Naive thymus-derived CD8-positive, alpha-beta T cell (primary cell): ENCODE measurements at places on chromosomes 2 and 18.

DNA sequence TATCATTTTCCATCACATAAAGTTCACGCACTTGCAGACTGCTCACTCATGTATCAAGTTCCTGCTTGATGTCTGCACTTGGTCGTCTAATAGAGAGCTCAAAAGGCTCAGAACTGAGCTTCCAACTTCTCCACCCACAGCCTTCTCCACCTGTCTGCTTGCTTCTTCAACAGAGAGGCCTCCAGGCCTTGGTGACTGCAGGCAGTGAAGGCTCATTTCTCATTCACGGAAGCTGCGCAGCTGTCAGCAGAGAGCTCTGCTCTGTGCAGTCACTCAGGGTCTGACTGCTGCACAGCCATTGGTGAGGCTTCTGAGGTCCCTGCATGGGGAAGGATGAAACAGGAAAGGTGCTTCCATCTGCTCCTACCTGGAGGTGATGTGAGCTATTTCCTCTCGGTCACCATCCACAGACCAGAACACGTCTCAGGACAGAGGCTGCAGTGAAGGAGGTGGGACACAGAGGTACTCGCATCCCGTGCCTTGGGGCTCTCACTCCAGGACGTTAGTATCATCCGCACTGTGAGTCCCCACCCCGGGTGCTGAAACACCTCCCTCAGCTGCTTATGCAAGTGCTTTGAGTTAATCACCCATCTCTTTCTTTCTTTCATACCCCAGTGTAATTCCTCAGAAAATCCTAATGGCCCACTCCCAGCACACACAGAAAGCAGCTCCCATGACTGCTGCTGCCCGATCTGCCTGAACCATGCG lies 126.2 kb downstream of the TMEM18 start:
- DNase-seq, result no peak

- DNase-seq, result no peak
Measured at GRCh38 chr18:75264926-75265597, 54.5 kb downstream of the TSHZ1 start.

GRCh38 chr2:16890081-16890480 lies 224.4 kb upstream of the CYRIA start:
- DNase-seq, result no peak

- no peak for DNase-seq
Measured at GRCh38 chr2:36554531-36554930, 43.4 kb downstream of the FEZ2 start.

- DNase-seq, result no peak
Measured at GRCh38 chr18:77111951-77112746, 20.4 kb downstream of the MBP start.

DNA sequence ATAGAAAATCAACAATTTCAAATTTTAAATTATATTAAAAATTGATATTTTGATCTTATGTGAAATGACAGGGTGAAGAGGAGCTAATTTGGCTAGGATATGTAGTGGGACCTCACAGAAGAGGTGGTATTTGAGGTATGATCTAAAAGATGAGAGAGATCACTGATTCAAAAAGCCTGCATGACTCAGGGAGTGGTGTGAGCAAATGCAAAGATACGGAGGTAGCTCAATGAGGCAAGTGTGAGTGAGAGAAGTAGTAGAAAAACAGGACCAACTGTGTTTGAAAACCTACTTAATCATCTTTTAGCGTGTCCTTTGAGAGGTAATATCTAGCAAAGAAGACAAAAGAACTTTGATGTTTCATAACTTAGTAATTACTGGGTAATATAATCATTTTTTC lies 557.5 kb downstream of the DSC3 start:
- DNase-seq, result no peak

- no peak for DNase-seq
Measured at GRCh38 chr2:68391099-68391498, 26.0 kb downstream of the PLEK start.

- DNase-seq, result no peak
Measured at GRCh38 chr2:75317802-75318201, 118.5 kb upstream of the TACR1 start.

DNA sequence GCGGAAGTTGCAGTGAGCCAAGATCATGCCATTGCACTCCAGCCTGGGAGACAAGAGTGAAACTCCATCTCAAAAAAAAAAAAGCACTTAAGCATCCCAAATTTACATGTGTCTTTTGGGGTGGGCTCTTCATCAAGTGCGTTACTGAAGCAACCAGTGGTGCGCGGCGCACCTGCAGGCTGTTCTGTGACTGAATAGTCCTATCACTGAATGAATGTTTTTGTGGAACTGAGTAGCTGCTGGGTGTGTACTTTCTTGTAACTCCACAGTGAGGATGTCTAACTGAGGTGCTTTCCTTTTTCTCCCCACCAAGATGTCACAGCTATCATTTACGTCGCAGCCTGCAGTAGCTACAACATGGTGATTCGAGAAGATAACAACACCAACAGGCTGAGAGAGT lies 17.0 kb downstream of the CHMP1B start:
- no peak for DNase-seq

- no peak for DNase-seq
Measured at GRCh38 chr2:27992787-27993401, 102.4 kb downstream of the BABAM2 start.

DNA sequence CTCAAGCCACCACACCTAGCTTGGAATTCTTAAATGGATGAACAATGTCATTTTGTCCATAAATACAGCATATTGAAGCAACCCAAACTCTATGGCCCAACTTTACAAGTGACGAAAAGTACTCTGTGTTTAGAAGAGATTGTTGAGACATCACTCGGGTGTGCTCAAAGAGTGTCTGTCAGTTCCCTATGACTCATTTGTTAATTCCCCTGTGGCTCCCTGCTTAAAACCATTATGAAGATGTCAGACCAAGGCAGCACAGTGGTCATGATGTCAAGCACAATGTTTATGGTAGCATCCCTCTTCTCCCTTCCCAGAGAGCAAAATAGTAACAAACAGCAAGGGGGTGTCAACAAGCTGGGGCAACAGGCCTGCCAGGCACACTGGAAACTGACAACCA lies 3.0 kb downstream of the LYG1 start:
- DNase-seq, result no peak
